Right renal pelvis (tissue), 4 donors: ENCODE measurements at places on chromosomes 12 and 14. TPM values are rescaled to one million over a fixed set of nuclear protein-coding genes. Genes with fewer than 3 reads are reported as not detected.

GRCh38 chr12:117042171-117042842 is 56.9 kb downstream of the TESC start:
- DNase-seq, result no peak

DNA sequence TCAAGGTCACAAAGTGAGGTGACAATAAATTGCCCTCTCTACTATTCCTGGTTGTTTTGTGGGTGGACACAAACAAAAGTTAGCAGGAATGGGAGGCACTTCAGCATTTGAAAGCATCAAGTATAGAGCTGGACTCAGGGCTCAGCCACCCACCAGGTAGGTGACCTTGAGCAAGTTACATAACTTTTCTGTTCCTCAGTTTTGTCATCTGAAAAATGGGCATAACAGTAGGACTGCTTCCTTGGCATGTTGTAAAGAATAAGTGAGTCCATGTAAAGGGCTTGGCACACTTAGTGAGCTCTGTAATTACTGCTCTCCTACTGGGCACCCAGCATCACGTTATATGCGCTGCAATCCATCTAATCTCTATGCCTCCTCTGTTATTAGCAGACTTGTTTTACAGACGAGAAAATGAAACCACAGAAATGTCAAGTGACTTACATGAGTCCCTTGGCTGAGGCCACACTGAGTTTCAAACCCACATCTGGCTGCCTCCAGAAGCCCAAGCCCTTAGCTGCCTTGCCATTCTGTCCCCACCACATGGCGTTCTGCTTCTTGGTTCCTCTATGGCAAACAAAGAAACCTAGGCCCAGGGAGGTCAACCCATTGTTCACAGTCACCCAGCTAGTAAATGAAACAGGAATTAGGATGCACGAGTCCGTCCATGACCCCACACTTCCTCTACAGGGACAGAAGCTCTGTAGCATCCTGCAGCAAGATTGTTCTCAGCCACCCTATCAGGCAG is 63.2 kb upstream of the SLC24A4 start:
- no peak for DNase-seq

FAM186B gene
- polyA plus RNA-seq, result 0.90 TPM

- peak; percentile 73 for DNase-seq
Observed at GRCh38 chr12:98397323-98398105, 117.9 kb upstream of the TMPO start.

UBC gene
- polyA plus RNA-seq, result 1,034 TPM
